NCI-H1105 (cell line): ENCODE measurements at places on chromosomes 4 and X.
A peak's percentile ranks its signal among the peaks of the same experiment; 100 is the strongest.

GRCh38 chr4:20572976-20573375 is 127.3 kb upstream of the PACRGL start:
- DNase-seq, result no peak

DNA sequence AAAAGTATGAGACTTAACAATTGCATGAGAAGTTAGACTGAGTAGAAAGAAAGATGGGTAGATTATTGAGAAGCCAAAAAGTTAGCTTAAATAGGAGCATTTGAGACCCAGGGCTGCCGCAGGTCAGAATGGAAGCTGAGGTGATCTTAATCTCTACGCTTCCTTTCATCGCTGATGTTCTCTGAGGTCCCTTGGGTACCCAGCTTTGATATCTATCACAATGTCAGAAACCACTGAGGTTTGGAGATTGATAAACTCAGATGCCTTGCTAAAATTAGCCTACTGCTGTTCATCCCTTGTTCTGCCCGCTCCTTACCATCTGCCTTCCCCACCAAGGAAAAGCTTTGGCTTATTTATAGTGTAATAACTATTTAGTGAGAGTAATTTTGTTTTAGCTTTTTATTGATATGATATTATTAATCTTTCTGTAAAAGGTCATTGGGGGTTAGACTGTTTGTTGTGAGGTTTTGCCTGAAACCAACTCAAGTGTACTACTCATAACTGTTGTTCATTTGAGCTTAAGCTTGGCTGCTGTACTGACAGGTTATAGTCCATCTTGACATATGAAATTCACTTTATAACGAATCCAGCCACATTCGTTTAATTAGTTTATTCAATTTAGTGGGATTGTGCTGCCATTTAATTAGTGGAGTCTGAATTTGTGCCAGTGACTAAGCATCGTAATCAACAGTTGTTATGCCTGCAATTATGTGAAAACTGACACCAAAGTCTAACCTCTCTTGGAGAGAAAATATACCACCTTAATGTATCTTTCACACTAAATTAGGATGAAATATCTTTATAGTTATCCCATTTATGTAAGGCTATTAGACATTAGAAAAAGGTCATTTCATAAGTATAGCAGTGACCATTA is 15.1 kb downstream of the MCUB start:
- DNase-seq, result peak; percentile 26

DNA sequence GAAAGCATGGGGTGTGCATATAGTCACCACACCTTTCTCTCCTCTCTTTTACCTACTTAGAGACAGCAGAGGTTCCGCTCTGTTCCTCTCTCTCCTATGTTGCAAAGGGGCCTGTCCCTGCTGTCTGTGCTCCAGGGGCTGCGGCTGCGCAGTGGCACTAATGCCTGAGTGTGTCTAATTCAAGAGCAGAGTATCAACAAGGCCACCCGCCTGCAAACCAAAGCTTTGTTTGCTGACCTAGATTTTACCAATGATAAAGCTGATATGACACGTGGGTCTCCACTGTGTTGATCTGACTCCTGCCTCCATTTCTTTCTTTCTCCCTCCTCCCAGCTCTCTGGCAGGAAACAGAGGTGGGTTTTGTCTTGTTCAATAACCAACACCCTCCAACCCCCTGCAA is 74.9 kb downstream of the NSG1 start:
- no peak for DNase-seq

- DNase-seq, result no peak
Measured at GRCh38 chr4:74603186-74603585, 158.2 kb downstream of the AREG start.

- no peak for DNase-seq
Measured at GRCh38 chr4:78293821-78294301, 236.7 kb downstream of the FRAS1 start.

DNA sequence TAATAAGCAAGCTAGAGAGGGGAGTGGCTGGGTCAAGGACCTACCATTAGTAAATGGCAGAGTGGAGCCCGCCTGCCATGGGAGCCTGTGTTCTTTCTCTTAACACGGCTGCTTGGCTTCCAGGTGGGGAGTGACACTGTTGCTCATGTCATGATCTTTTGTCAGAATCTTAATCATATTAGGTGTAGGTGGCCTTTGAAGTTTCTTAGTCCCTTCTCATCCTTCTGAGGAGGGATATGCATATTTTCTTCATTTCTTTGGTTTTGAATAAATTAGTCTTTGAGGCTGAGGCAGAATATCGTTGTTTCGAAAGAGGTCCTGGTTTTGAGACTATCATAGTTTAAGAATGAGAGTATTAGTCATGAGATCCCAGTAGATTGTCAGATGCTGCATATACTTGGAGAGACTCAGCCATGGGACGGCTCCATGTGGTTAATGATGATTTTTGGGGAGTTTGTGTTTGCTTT is 28.9 kb downstream of the SNX25 start:
- DNase-seq, result no peak

- DNase-seq, result no peak
Measured at GRCh38 chr4:112361181-112361791, 64.1 kb downstream of the ALPK1 start.

- DNase-seq, result no peak
Measured at GRCh38 chrX:43939187-43939926, 33.8 kb downstream of the NDP start.

- no peak for DNase-seq
Measured at GRCh38 chr4:73525611-73526010, 44.1 kb downstream of the AFM start.

- DNase-seq, result no peak
Measured at GRCh38 chr4:98939892-98940298, 11.0 kb upstream of the EIF4E start.

DNA sequence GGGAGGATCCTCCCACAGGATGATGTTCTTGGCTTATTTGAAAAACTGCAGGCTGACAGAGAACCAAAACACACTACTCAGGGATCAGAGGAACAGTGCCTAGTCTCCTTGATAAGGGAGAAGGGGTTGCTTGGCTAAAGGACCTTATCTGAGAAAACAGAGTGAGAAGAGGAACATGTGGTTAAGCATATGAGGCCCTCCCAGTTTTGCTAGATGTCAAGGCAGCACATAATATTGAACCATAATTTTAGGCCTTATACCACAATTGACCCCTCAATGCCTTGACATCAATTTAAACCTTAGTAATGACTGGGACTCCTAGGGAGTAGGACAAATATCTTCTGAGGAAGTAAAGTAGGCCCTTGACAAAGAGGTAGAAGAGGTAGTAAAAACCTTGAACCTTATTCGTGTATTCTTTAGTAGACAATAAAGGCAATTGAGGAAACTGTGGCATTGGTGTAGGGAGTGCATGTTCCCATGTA is 79.3 kb downstream of the TEX13C start:
- DNase-seq, result no peak

GRCh38 chr4:79472036-79472435 is 64.0 kb upstream of the GK2 start:
- DNase-seq, result no peak

GRCh38 chr4:141159027-141159426 is 25.8 kb upstream of the RNF150 start:
- DNase-seq, result no peak

GRCh38 chr4:85767649-85768048 is 292.7 kb downstream of the ARHGAP24 start:
- DNase-seq, result no peak

DNA sequence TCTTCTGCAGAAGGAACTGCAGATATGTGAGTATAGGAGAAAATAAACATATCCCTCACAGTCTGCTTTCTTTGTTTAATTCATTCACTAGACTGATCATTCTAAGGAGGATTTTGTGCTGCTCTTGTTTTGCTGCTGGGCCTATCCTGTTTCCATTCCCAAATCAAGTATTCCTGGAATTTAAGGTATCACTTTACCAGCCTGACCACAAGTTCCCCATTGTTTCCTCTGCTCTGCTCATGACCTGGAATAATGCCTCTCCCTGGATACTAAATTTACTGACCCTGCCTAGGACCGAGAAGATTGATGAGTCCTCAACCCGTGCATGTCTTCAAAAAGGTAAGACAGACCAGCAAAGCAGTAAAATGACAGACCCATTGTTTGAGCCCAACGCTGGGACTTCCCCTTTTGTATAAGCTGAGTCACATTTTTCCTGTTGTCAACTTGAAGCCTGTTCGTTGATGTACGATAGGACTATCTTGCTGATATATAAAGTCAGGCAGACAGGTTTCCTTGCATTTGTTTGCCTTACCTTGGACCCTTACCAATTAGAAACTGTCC is 85.5 kb upstream of the TET2 start:
- DNase-seq, result no peak

GRCh38 chrX:139924696-139925095 is 8.2 kb downstream of the ATP11C start:
- no peak for DNase-seq

DNA sequence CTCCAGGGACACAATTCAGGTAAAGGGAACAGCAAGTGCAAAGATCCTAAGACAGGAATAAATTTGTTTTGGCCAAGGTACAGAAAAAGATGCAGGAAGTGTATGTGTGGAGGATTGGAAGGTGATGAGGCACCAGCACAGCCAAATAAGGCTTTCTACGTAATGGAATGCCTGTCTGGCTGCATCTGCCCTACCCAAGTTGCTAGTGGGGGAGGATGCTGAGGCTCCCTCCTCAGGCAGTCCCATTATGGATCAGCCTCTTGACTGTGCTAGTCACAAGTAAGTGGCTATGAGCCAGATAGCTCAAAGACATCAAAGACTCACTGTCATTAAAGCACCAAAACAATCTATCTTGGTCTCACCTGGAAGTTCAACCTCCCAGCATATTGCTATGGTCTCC is 300.9 kb upstream of the FAT4 start:
- no peak for DNase-seq

- DNase-seq, result no peak
Measured at GRCh38 chrX:79630033-79631009, 263.2 kb upstream of the ITM2A start.

GRCh38 chrX:153771415-153772315 is 7.6 kb downstream of the PLXNB3 start:
- DNase-seq, result no peak

- DNase-seq, result no peak
Measured at GRCh38 chrX:124910611-124911010, 409.1 kb upstream of the TEX13C start.
